ENCODE measurements at places on chromosomes 4 and X. TPM values are rescaled to one million over a fixed set of nuclear protein-coding genes. Genes with fewer than 3 reads are reported as not detected.

The TCEAL1 gene
- 37.5 TPM for total RNA-seq

The PRPS2 gene
- 44.2 TPM for total RNA-seq

The ESX1 gene
- total RNA-seq = not detected

GRCh38 chr4:84927428-84927827, 39.1 kb downstream of the WDFY3 start:
- H3K4me1 ChIP-seq = no peaks in the 10 kb centered on the region
- no peak overlapping the region for H3K27ac ChIP-seq
- no peak overlapping the region for H3K4me3 ChIP-seq
- no peaks in the 10 kb centered on the region for H3K27me3 ChIP-seq

DNA sequence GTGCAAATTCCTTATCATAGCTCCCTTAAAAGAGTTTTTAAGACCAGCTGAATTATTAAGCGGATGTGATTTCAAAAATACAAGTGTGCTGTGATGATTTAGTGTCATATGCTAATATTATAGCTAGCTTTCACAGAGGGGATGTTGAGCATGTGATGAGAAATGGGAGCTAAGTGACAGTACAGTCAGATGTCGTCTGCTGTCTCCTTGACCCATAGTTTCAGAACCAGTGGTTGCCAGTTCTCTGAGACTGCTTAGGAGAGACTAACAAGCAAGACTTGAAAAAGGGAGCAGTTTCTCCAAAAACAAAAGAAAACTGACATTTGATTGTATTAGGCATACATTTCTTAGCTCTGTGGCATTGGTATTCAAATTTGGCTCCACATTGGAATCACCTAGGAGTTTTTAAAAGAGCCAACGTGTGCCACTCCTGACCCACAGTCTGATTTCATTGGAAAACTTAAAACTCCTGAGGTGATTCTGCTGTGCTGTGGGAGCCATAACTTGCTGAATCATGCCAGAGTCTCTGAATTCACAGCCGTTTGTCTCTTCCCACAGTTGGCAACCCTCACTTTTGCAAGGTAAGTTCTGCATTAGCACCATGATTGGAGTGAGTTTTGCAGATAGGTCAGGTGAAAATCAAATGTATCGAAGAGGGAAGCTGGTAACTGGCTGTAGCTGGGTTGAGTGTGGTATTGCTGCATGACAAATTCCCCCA, 20.3 kb downstream of the FUNDC2 start:
- no peaks in the 10 kb centered on the region for H3K4me1 ChIP-seq
- H3K27me3 ChIP-seq = no peaks in the 10 kb centered on the region
- H3K36me3 ChIP-seq = no peaks in the 10 kb centered on the region
- no peak overlapping the region for H3K27ac ChIP-seq
- no peak overlapping the region for H3K4me3 ChIP-seq

DNA sequence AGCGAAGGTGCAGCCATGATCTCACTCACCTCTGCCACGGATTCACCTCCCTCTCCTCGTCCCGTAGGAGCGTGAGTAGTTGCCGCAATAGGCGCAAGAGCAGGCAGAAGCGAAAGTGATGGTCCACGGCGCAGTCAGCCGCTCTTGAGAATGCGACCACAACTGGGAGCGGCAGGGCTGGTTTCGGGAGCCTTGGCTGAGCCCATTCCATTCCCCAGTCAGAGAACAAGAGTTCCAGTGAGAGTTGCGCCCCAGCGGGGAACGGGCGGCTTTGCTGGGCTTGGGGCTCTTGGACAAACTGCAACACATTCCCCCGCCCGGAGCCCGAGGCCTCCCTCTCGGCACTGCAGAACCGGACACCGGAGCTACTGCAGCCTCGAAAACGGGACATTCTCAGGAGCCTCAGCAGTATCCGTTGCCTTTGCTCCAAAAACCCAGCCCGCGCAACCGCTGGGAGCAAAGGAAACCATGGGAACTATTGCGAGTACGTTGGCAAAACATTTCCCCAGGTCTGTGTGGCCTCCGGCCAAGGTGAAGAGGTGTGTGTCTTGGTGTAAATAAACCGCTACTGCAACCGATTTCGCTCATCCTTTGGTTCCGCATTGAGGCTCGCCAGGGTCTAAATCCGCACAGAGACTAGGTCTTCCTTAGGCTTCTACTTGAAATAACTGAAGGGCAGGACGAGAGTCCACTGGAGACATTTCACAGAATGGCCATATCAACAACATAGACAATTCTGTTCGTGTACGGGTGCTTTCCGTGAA, 5.7 kb upstream of the ZBTB33 start:
- no peaks in the 10 kb centered on the region for H3K4me1 ChIP-seq
- H3K4me3 ChIP-seq = peak overlapping the region; percentile 82
- no peaks in the 10 kb centered on the region for H3K36me3 ChIP-seq
- peak; percentile 87 for DNase-seq

GRCh38 chrX:24357106-24357505, 3.3 kb upstream of the SUPT20HL1 start:
- no peaks in the 10 kb centered on the region for H3K27me3 ChIP-seq
- no peaks in the 10 kb centered on the region for H3K4me1 ChIP-seq
- H3K36me3 ChIP-seq = no peaks in the 10 kb centered on the region
- DNase-seq = peak; percentile 10
- H3K27ac ChIP-seq = no peak overlapping the region
- no peak overlapping the region for H3K4me3 ChIP-seq

GRCh38 chr4:1208266-1208961, 36.0 kb upstream of the SPON2 start:
- peaks cover 36% of the 10 kb centered on the region for H3K4me1 ChIP-seq
- peaks cover 23% of the 10 kb centered on the region for H3K36me3 ChIP-seq
- no peak for DNase-seq
- no peak overlapping the region for H3K4me3 ChIP-seq
- H3K27ac ChIP-seq = peak overlapping the region; percentile 79

- H3K27ac ChIP-seq = no peak overlapping the region
- H3K36me3 ChIP-seq = no peaks in the 10 kb centered on the region
- H3K4me1 ChIP-seq = no peaks in the 10 kb centered on the region
- H3K4me3 ChIP-seq = no peak overlapping the region
Observed at GRCh38 chr4:11368701-11369115, 60.0 kb downstream of the HS3ST1 start.
